ENCODE measurements at places on chromosomes 13 and 19.
A peak's percentile ranks its signal among the peaks of the same experiment; 100 is the strongest.

- peak; percentile 83 for DNase-seq
Measured at GRCh38 chr19:46192992-46193650, 36.4 kb upstream of the IGFL1 start.

DNA sequence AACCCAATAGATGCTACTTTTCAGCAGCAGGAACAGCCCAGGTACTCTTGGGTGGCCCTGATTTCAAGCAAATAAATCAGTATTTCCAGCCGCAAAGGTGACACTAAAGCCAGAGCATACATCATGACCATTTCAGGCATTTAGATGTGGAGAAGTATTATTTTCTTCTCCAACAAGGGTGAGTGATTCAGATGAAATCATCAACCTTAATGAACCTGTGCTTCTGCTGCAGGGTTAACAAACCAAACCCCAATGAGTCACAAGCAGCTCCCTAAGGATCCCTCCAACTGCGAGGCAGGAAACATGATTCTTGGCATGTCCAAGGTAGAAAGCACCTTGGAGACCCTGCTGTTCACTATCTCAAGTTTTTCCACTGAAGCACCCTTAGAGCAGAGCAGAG, 32.7 kb downstream of the MBNL2 start:
- peak; percentile 94 for DNase-seq

DNA sequence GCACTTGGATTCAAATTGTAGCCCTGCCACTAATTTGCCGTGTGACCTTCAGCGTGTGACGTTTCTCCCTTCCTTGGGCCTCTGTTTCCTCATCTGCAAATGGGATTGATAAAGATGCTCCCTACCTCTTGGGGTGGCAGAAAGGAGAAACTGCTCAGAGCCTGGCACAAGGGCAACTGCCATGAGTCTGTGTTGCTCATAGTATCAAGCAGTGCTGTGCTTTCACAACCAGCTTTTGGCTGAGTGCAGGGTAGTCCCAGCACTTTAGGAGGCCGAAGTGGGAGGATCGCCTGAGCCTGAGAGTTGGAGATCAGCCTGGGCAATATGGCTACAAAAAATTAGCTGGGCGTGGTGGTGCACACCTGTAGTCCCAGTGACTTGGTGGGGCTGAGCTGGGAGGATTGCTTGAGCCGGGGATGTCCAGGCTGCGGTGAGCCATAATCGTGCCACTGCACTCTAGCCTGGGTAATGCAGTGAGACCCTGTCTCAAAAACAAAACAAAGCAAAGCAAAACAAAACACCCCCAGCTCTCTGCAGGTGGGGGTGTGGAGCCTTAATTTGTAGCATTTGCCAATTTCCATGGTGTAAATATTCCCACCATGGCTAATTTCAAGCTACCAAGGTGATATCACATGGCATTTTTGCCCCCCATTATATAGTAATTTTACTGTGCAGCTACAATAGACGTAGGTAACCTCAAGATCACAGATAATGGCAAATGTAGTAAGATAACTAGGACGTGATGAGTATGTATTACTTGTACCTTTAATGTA, 1.6 kb upstream of the MARK4 start:
- no peak for DNase-seq

GRCh38 chr19:55086730-55087541, 11.3 kb downstream of the EPS8L1 start:
- peak; percentile 95 for DNase-seq

DNA sequence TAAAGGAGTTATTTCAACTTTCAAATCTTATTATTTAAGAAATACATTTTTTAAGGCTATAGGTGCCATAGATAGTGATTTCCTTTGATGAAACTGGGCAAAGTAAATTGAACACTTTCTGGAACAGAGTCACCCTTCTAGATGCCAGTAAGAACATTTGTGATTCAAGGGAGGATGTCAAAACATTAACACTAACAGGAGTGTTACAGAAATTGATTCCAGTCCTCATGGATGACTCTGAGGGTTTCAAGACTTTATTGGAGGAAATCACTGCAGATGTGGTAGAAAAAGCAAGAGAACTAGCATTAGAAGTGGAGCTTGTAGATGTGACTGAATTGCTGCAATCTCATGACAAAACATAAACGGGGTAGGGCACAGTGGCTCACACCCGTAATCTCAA, 12.2 kb downstream of the KATNAL1 start:
- DNase-seq: no peak

GRCh38 chr19:13234518-13234917, 84.3 kb downstream of the IER2 start:
- peak; percentile 27 for DNase-seq

GRCh38 chr19:10209315-10209714, 14.6 kb upstream of the DNMT1 start:
- peak; percentile 63 for DNase-seq

DNA sequence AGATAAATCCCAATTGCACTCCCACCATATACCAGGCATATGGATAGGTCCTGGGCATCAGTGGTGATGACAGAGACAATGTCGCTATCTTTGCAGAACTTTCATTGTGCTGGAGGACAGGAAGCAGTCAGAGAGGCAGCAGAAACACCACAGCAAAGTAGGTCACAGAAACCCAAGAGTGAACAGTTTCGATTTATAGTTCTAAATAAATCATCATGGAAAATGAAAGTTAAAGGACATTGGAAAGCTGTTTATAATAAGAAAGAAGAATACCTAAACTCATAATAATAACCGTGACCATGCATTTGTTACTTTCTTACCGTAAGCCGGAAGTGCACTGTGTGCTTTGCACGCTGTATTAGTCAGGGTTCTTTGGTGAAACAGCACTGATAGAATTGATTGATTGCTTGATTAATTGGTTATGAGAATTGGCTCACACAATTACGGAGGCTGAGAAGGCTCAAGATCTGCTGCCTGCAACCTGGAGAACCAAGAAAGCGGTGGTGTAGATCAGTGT, 38.9 kb downstream of the ALOX5AP start:
- no peak for DNase-seq

- peak; percentile 20 for DNase-seq
Measured at GRCh38 chr19:5339950-5340636, 519 bp downstream of the PTPRS start.

- peak; percentile 64 for DNase-seq
Measured at GRCh38 chr19:13212759-13213330, 62.6 kb downstream of the IER2 start.

DNA sequence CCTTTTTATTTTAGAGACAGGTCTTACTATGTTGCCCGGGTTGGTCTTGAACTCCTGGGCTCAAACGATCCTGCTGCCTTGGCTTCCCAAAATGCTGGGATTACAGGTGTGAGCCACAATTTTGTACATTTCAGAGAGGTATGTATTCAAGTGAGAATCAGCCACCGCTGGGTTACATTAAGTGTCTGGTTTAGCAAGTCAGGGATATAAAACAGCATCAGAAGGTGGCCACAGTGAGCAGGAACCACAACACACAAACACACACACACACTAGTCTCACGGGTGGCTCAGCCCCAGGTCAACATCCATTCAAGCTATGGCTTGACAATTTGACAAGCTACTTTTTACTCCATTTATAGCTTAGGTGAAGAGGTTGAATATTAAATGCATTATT, 20.2 kb downstream of the KLK5 start:
- no peak for DNase-seq

All from M059J (cell line).